ENCODE measurements at places on chromosomes 3 and 15.
A peak's percentile ranks its signal among the peaks of the same experiment; 100 is the strongest.

DNA sequence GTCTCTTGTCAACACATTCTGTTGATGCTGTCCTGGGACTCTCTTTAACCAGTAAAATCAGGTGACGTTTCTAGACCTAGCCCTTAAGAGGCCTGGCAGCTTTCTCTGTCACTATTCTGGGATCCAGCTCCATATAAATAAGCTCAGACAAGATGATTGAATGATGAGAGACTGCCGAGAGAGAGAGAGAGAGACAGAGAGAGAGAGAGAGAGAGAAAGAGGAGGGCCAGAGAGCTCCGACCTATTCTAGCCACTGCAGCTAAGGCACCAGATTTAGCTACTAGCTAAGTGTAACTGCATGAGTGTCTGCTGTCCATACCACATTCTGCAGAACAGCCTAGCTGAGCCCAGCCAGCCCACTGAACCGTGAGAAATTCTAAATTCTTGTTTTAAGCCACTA is 36.1 kb upstream of the CTXND1 start:
- DNase-seq, result no peak

DNA sequence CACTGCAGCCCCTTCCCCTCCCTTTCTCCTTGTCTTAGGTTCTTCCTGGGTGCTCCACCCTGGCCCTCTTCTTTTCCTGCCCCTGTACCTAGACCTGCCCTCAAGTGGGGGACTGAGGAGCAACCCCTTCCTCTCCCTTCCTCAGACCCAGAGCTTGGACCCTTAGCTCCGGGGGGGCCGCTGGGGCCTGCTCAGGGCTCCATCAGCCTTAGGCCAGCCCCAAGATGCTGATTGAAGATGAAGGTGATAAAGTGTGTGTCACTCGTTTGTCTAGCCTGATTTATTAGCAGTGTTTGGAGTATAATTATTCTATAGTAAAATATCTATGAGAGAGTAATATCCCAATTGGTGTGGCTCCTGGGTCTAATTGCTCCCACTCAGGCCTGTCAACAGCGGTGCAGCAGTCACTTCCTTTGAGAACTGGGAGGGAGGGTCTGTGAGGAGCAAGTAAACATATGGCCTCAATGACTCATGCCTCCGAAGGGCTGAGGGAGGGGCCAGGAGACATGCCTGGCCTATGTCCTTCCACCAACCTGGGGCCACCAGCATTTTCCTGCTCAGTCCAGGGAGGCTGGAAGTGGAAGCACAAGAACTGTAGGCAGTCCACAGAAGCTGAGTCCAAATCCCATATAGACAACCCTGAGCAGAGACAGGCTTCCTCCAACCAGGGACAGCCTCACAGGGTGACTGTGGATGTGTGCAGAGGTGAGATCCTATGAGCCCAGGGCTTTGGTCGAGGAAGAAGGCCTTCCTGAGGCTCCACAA is 123.2 kb downstream of the DNAJB8 start:
- DNase-seq, result no peak

DNA sequence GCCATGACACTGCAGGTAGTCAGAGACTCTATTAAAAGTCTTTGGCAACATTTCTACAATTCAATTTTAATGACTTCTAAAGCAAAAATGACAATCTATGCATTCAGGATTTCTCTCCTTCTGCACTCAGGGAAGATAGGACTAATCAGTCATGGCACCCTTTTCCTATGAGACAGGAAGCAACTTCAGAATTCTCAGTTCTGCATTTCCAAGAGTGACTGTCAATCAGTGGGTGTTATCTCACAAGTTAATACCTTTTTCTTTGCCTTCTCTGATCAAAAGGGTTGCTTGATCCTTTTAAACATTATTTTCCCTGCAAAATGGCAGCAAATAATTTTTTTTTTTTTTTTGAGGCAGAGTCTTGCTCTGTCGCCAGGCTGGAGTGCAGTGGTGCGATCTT is 7.8 kb upstream of the ICE2 start:
- no peak for DNase-seq

GRCh38 chr15:66724732-66725463 is 22.9 kb downstream of the SMAD6 start:
- DNase-seq, result no peak

GRCh38 chr15:94174399-94174802 is 57.0 kb upstream of the MCTP2 start:
- DNase-seq, result peak; percentile 57

- no peak for DNase-seq
Observed at GRCh38 chr3:129553171-129553570, 10.2 kb downstream of the H1-8 start.

- no peak for DNase-seq
Observed at GRCh38 chr15:63441266-63441665, 59.6 kb upstream of the CA12 start.

DNA sequence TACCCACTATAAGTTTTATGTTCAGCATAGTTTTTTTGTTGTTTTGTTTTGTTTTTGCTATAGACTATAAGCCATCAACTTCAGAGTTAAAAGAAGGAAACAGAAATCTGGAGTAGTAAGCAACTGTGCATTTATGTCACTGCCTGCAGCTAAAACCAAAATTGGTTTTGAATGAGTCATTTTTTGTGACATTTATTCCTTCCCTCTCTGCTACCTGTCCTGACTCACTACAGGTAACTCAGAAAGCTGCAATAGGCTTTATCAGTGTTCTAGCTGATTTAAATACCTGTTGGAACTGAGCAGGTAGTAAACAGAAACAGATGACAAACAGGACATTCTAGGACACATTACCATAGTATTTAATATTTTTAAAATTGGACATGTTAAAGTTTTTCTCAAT is 393.3 kb upstream of the WNT5A start:
- no peak for DNase-seq
